Hematopoietic multipotent progenitor cell treated with erythropoietin and hydrocortisone succinate and interleukin-3 and kit ligand, for 6 days (in vitro differentiated cells): ENCODE measurements at places on chromosomes 12 and 14.

- DNase-seq = peak; percentile 56
These were observed 505 bp downstream of the KCNC2 start for GRCh38 chr12:75208856-75209811.

DNA sequence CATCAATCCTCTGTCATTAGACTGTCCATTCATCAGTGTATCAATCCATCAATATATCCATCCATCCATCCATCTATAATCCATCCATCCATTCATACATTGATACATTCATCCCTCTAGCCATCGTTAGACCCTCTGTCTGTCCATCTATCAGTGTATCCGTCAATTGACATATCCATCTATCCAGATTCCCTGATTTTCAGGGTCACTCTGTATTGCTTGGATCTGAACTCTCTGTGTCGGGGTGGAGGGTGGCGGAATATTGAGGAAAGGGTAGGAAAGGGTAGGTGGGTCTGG lies 17.1 kb downstream of the SDSL start:
- no peak for DNase-seq

DNA sequence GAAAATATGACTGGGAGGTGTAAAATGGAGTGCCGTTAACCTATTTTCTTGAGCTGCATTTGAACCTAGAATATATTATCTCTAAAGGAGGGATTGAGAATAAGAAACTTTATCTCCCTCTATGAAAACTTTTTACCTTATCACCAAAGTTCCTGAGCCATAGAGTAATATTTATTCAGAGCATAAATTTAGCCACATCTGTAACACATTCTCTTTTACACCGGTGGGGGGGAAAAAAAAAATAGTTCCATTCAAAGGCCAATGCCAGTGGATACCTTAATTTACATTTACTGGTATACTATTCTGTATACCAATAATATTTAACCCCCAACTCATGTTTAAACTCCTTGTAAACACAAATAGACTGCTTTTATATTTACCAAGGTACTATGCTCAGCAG lies 21.7 kb downstream of the CERS5 start:
- DNase-seq = no peak

GRCh38 chr12:52010152-52010622 lies 3.4 kb downstream of the TAMALIN start:
- DNase-seq = peak; percentile 67

DNA sequence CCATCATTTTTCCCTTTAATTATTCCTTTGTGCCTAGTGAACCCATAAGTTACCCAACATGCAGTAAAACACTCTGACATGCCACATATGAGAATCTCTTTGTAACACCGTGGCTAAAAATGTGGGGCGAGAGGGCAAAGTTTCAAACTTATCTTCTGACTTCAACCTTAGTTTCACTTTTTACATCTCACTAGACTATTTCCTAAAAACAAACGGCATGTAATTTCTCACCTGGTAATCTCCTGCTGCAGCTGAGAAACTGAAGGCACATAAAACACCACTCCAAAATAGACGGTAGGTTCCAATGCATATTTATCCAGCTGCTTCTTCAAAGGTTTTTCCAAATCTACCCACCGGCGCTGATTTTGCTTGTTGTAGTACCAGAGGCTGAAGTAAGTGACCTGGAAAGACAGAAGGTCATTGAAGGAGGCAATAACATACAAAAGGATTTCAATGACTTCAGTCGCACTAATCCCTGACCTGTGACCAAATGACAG lies 37.9 kb downstream of the PTPN21 start:
- DNase-seq = no peak

- no peak for DNase-seq
These were observed 22.8 kb downstream of the JDP2 start for GRCh38 chr14:75450381-75451276.

DNA sequence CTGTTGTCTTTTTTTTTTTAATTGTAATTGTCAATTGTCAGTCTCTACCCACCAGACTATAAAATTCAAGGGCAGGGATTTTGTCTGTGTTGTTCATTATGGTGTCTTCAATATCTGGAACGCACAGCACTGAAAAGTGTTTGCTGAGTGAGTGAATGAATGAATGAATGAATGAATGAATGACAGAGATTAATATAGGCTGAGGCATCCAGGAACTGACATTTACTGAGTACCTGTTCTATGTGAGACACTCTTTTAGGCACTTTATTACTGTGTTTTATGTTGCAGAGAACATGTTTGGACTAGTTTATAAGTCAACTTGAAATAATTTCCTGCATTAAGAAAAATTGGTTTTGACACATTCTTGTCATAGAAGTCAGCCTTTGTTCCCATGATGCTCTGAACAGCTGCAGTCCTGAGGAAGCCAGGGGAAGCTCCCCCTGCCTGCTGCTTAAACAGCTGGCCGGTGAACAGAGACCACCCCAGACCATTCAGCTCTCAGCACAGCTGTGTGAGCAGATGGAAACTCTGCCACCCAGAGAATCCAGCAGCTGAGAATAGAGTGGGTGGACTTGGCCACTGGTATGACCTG lies 160.7 kb upstream of the CCND2 start:
- DNase-seq = no peak

GRCh38 chr12:121915841-121916321 lies 2.5 kb upstream of the CFAP251 start:
- DNase-seq = no peak

- no peak for DNase-seq
These were observed 1.0 kb upstream of the SUDS3 start for GRCh38 chr12:118375348-118375747.

DNA sequence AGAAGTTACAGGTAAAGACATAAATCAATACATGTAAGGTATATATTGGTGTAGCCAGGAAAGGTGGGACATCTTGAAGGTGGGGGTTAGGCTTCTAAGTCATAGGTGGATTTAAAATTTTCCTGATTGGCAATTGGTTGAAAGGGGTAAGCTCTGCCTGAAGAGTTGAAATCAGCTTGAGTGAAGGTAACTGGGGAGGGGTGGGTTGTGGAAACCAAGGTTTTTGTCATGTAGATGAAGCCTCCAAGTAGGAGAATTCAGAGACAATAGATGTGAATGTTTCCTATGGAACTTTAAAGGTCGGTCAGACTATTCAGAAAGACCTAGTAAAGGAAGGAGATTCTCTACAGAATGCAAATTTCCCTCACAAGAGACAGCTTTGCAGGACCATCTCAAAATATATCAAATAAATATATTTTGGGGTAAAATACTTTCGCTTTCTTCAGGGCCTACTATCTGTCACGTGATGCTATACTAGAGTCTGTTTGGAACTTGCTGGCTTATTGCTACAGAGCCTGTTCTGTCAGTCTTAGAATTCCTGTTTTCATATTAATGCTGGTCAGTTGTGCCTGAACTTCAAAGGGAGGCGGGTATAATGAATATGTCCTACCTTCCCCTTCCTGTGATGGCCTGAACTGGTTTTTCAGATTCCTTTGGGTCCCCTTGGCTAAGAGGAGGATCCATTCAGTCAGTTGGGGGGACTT lies 20.6 kb upstream of the SPATA7 start:
- no peak for DNase-seq

DNA sequence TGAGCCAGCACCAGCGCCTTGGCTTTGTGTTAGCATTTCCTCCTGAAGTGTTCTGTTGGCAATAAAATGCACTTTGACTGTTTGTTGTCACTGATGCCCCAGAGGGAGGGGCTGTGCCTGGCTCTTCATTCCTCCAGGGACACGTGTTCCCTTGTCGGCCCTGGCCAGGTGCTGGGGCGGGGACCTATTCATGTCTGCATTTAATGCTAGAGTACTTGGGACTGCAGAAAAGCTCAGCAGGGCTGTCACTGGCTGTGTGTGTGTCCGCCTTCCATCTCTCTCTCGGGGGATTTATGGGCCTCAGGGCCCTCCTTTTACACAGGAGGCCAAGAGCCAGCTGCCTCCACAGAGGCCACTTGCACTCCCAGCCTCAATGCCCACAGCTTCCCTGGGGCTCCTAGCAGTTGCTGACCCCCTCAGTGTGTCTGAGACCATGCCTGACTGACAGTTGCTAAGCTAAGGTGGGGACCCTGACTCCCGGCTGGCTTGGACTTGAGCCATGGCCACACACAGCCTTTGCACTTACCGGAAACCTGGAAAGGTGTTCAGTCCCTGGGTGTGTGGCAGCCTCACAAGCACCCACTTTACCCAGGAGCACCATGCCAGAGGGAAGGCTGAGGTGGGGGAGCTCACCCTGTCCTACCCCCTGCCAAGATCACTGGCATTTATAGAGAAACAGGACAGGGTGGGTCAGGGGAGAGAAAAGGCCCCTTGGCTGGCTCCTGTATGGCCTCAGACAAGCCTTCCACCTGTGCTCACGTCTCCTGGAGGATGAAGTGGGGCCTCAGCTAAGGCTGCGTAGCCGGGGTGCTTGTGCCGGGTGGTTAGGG lies 27.8 kb downstream of the HIP1R start:
- DNase-seq = no peak

- no peak for DNase-seq
These were observed 6.9 kb upstream of the IFI27 start for GRCh38 chr14:94103554-94104150.

DNA sequence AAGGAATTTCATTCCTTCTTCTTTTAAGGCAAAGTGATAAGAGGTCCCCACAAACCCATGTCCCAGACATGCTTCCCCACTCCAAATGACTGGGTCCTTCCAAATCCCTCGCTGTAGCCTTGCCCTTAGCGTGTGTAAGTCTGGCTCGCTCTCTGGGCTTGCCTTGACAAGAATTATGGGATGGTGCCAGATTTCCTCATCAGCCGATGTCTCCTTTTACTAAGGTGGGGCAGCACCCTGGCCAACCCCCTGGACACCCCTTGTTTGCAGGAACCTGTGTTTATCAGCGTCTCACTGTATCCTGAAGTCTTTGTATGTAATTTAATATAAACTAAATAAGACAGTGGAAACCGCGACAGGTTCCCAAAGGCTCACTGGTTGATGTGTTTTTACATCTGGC lies 493.3 kb downstream of the EGLN3 start:
- DNase-seq = no peak

GRCh38 chr14:57487771-57488170 lies 5.9 kb downstream of the CCDC198 start:
- DNase-seq = no peak

GRCh38 chr12:56816491-56816890 lies 53.4 kb downstream of the HSD17B6 start:
- no peak for DNase-seq

DNA sequence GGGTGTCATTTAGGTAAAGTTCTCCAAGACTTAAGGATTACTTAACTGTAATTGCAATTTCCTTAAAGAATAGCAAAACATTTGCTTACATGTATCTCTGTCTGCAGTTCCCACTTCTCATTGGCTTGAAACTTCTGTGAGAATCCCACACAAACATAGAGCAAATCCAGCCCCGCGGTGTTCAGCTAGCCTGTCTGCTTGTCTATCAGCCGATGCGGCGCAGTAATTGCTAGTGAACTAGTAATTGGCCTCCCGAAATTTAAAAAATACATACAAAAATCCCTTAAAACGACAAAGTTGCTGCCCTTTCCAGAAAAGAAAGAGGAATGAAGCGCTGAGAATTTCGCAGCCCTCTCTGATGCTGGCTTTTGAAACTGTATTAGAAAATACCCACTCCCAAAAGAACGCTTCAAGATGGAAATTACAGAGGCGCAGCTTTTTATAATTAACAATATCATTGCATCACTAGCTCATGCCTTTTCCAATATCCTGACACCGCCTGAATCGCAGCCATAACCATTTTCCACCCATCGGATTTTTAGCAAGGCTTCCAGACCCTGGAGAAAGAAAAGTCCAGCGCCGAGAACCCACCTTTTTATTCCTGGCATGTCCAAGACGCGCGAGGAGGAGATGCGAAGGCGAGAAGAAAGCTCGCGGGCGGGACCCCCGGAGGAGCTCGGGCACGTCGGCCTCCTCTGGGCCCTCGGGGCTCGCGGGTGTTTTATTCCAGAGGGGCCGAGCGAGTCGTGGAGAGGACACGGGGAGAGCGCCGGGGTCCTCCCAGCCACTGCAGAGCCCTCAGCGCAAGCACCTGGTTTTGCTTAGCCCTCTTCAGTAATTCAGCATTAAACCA lies 646 bp downstream of the FBLN5 start:
- peak; percentile 12 for DNase-seq

DNA sequence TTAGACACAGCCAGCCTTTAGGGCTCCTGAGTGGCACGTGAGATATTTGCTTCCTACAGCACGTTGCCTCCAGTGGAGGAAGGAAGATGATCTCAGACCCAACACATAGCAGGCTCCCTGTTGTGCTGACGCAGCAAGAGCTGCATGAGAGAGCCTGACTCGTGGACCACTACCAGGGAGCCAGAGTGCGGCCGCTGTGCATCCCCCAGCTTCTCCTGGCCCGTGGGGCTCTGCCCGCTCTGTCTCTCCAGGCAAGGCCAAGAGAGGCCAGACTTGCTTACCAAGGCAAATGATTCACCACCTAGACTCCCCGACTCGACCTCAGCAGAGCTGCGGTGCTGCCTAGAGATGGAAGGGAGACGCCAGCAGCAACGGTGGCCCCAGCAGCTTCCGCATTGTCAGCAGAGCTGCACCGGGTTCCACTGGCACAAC lies 37.5 kb downstream of the MAP3K9 start:
- no peak for DNase-seq
